Stimulated activated CD8-positive, alpha-beta memory T cell treated with anti-CD3 and anti-CD28 coated beads, Interleukin-4, amount 100 ng/mL, for 48 hours (primary cell): ENCODE measurements at places on chromosomes 3 and 15.

GRCh38 chr3:64417816-64418215 is 192.6 kb upstream of the PRICKLE2 start:
- no peak for DNase-seq

DNA sequence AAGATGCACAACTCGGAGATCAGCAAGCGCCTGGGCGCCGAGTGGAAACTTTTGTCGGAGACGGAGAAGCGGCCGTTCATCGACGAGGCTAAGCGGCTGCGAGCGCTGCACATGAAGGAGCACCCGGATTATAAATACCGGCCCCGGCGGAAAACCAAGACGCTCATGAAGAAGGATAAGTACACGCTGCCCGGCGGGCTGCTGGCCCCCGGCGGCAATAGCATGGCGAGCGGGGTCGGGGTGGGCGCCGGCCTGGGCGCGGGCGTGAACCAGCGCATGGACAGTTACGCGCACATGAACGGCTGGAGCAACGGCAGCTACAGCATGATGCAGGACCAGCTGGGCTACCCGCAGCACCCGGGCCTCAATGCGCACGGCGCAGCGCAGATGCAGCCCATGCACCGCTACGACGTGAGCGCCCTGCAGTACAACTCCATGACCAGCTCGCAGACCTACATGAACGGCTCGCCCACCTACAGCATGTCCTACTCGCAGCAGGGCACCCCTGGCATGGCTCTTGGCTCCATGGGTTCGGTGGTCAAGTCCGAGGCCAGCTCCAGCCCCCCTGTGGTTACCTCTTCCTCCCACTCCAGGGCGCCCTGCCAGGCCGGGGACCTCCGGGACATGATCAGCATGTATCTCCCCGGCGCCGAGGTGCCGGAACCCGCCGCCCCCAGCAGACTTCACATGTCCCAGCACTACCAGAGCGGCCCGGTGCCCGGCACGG is 991 bp downstream of the SOX2 start:
- no peak for DNase-seq

GRCh38 chr3:30183421-30183820 is 423.0 kb upstream of the TGFBR2 start:
- DNase-seq, result no peak

DNA sequence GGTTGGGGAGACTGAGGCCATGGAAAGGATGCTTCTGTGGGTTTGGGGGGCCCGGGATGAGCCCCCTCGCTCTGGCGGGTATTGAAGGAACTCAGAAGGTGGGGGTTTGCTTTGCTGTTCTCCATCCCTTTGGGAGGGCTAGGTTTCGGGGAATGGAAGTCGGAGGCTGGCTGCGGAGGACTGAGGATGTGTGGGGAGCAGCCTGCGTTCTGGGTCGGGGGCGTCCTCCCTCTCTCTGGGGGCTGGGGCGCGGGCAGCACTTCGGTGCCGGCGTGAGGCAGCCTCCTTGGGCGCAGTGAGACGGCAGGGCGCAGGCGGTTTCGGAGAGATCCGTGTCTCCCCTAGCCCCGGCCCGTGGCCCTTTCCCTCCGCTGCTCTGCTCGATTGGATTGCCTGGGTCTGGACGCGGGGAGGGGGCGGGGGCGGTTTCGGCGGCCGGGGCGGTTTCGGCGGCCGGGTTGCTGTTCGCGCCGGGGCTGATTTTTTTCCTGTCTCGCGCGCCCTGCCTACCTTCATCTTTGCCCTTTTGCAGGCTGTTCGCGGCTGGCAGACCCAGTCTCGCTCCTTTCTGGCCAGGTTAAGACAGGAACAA is 1.4 kb downstream of the PTPRG start:
- DNase-seq, result no peak

- DNase-seq, result peak; percentile 28
These were observed 525.8 kb upstream of the PROK2 start for GRCh38 chr3:72310419-72311380.

- DNase-seq, result no peak
These were observed 116.8 kb downstream of the CDIN1 start for GRCh38 chr15:36696196-36696595.

- DNase-seq, result no peak
These were observed 29.2 kb downstream of the POLG start for GRCh38 chr15:89305395-89305794.

DNA sequence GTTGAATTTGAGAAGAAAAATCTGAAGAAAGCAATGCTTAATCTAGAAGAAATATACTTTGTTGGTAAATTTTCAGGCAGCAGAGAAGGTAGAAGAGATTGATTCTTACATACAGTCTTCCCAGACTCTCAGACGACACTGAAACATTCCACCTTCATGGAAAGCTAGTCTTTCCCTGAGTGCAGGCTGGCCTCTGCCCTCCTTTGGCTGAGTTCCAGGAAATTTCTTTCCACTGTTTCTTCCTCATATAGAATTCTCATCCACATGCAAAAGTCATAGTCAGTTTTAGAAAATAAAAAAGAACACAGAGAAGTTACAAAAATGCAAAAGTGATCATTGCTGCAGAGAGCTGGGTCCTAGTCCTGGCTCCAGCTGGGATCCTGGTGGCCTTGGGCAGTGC is 142.5 kb upstream of the PRR23C start:
- DNase-seq, result no peak

DNA sequence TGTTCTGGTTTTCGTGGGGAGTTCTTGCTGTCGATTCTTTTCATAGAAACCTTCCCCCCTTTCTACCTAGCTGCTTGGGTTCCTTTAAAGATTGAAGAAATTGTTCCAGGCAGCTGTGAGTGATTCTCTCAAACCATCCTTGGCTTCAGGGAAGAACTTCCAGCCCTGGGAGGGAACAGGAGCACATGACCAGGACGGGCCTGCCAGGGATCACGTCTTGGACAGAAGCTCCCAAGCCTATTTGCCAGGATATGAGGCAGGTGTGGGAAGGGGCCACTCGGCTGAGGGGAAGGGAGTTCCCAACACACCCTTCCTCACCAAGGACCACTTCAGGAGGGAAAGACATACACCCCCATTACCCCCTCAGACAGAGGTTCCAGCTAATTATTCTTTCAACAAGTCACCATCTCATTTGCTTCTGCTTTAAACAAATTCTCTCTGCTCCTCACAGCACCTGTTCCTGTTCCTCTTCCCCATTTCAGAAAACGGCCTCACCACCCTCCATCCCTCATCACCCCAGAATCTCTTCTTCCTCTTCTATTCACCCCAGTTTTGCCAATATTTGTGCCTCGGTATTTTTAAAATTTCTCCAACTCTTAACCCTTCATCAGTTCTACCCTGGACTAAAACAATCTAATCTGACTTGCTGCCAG is 62.5 kb downstream of the WHAMM start:
- no peak for DNase-seq

GRCh38 chr3:133840055-133840737 is 34.6 kb downstream of the SRPRB start:
- DNase-seq, result no peak

- no peak for DNase-seq
These were observed 5.1 kb upstream of the BFSP2 start for GRCh38 chr3:133394561-133395311.

DNA sequence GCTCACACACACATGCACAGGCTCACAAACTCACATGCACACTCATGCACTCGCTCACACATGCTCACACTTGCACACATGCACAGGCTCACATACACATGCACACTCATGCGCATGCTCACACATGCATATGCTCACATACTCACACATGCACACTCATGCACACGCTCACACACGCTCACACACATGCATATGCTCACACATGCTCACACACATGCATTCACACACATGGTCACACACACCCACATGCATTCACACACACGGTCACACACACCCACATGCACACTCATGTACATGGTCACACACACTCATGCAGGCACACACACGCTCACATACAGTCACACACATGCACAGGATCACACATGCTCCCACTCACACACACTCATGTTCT is 132.8 kb upstream of the SMAD3 start:
- DNase-seq, result no peak

GRCh38 chr3:58383904-58384303 is 49.7 kb downstream of the PDHB start:
- no peak for DNase-seq

DNA sequence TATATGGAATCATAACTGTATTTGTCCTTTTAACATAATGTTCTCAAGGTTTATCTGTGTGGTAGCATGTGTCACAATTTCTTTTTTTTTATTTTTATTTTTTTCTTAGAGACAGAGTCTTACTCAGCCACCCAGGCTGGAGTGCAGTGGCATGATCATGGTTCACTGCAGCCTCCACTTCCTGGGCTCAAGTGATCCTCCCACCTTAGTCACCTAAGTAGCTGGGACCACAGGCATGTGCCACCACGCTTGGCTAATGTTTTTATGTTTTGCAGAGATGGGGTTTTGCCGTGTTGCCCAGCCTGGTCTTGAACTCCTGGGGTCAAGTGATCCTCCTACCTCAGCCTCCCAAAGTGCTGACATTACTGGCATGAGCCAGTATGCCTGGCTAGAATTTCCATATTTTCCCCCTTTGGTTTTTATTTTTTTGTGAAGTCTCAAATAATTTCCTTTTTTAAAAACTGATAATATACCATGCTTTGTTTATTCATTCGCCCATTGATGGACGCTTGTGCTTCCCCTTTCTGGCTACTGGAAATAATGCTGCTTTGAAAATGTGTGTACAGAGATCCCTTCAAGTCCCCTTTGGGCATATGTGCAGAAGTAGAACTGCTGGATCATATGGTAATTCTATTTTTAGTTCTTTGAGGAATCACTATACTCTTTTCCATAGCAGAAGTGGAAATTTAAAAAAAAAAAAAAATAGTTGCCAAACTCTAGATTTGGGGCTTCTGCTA is 28.4 kb downstream of the TMEM40 start:
- DNase-seq, result no peak

GRCh38 chr3:55692957-55693558 is 206.0 kb upstream of the WNT5A start:
- DNase-seq, result no peak

GRCh38 chr3:159080256-159080655 is 278.4 kb downstream of the MFSD1 start:
- DNase-seq, result no peak

DNA sequence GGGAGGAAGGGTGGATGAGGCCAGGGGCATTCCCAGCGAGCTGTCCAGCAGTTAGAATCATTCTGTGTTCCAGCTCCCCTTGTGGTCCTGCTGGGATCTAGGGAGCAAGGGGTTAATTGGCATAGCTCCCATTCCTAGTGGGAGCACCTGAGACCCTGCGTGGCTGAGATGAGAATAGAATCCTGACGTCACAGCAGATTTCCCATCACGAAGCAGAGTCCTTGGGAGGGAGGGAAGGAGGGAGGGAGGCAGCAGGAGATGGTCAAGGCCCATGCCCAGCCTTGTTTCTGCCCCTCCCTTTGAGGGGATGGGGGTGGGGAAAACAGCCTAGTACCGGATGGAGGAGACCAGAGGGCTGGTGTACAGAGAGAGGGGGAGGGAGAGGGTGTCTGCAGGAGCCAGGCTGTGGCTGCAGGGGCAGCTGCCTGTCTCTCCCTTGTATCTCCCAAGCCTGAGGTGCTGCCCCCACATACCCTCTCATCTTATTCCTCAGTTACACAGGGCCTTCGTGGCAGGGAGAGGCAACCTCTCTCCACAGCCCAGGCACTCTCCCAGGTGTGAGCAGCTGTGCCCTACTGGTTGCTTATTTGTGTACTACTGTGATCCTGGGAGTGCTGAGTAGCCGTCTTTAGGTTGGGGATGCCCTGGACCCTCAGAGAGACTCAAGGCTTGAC is 5.4 kb downstream of the TYRO3 start:
- DNase-seq, result no peak

DNA sequence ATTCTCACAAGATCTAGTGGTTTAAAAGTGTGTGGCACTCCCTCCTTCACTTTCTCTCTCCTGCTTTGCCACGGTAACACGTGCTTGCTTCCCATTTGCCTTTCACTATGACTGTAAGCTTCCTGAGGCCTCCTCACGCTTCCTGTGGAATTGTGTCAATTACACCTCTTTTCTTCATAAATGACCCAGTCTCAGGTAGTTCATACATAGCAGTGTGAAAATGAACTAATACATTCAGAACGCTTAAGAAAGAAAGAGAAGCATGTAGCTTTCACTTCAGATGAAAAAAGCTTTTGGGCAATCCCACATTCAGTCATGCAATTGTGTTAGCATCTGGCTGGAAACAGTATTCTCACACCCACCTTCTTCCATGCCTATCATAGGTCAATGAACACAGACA is 24.4 kb downstream of the P3H2 start:
- DNase-seq, result no peak

DNA sequence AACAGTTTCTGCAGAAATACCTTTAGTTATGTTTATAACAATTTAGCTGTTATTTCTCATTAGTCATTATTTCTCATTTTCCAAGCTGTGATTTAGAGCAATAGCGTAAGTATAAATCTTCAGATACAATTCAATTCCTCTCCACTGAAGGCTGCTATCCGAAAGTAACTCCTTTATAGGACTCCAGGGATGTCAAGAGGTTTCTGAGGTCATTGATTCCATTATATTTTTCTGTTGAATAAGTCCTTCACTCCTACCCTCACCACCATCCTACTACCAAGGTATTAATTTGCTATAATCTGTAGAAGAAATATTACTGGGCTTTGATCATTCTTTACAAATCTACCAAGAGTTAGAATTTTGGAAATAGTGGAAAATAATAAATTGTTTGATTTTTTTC is 285.7 kb downstream of the CADM2 start:
- DNase-seq, result no peak

- DNase-seq, result no peak
These were observed 7.0 kb downstream of the SNAP23 start for GRCh38 chr15:42502477-42502876.

DNA sequence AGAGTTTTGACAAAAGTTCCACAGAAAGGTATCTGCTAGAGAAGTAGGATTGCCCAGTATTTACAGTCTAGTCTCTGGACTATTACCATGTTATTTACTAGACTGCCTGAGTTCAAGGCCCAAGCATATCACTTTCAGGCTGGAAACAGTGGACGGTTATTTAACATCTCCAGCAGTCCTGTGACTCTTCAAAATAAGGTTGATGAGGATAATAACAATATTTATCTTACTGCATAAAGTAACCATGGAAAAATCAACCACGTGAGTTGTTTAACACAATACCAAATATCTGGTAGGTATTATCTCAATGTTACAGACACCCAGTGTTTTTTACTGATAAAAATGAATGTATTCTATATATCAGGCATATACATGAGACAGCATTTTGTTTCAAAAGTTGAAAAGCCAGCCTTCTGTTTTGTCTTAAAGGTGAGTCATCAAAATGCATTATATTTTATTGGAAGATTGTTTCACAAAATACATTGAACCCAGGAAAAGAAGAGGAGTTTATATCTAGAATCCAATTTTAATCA is 535.8 kb downstream of the TBL1XR1 start:
- no peak for DNase-seq

DNA sequence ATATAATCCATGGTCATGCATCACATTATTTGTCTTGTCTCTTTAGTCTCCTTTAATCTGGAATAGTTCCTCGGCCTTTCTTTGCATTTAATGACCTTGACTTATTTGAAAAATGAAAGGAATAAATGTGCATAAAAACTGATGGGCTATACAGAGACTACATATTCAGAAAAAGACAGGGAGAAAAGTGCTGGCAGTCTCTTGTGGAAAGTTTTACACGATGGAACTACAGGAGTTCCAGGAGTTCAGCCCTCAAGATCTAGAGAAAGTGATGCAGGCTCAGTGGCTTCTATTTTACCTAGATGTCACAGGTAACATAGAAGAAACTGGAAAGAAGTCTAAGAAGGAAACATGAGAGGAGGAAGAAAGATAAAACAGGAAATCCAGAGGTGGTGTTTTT is 7.6 kb upstream of the ABTB1 start:
- DNase-seq, result no peak
